T follicular helper cell (primary cell): ENCODE measurements at places on chromosomes 12 and 14.
A peak's percentile ranks its signal among the peaks of the same experiment; 100 is the strongest.

DNA sequence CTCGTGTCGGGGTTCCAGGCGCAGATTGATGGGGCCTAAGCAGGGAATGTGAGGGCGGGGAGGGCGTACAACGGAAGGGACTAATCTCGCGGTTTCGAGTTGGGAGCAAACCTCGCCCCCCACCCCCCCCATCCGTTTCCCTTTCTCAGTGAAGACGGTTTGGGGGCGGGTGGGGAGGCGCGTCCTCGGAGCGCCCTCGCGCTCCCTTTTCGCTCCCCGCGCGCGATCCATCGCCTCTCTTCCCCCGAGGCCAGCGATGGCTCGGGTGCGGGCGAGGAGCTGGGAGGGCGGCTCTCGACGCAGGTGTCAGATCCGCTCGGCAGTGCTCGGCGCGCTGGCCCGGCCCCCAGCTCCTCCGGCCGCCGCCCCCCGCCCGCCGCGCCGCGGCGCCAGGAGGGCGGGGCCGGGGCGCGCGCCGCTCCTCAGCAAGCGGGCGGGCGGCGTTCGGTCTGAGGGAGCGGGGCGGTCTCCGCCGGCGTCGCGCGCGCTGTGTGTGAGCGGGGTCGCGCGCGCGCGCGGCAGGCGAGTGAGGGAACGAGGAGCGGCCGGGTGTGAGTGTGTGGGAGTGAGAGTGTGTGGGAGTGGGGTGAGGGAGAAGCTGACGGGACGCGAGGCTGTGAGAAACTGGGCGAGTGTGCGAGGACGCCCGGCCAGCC is at the start of gene RIMKLB:
Gene RIMKLB (plus strand): TSS at position 516 of the 656 bp plus-strand sequence. CDS start 15,876 bp downstream, outside the sequence.
- peak; percentile 66 for DNase-seq

DNA sequence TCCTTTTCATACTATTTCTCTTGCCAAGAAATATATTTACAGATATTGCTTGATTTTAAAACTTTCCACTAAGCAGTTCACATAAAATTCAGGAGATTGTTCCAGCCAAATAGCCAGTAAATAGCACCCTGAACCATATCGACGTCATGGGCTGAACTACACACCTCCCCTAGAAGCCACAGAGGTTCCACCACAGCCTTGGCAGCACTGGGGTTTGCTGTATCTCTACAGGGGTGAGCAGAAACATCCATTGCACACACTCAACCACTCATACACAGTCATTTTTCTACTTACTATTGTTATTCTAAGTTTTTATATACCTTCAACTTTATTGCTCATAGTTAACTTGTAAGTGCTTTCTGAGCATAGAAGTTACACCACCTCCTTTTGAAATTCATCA is 8.1 kb upstream of the EIF2S3B start:
- no peak for DNase-seq

GRCh38 chr12:124904306-124905098 is 9.9 kb downstream of the UBC start:
- no peak for DNase-seq

GRCh38 chr12:27498149-27498548 is 25.9 kb upstream of the PPFIBP1 start:
- DNase-seq: no peak

GRCh38 chr12:1435456-1435855 is 158.9 kb downstream of the FBXL14 start:
- DNase-seq: no peak

DNA sequence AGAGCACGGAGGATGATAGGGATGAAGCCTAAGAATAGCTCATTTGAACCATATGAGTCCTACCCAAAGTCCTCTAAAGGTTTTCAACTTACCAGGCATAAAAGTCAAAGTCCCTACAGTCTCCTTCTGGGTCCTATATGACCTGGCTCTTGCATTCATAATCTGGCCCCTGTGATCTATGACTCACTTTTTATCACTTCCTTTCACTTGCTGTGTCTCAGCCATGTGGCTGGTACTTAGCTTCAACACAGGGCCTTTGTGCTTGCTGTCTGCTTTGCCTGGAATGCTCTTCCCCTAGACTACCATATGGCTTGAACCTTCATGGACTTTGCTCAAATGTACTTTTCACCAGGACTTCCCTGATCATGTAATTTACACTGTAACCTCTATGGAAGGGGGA is 137.6 kb upstream of the TMTC1 start:
- DNase-seq: no peak

DNA sequence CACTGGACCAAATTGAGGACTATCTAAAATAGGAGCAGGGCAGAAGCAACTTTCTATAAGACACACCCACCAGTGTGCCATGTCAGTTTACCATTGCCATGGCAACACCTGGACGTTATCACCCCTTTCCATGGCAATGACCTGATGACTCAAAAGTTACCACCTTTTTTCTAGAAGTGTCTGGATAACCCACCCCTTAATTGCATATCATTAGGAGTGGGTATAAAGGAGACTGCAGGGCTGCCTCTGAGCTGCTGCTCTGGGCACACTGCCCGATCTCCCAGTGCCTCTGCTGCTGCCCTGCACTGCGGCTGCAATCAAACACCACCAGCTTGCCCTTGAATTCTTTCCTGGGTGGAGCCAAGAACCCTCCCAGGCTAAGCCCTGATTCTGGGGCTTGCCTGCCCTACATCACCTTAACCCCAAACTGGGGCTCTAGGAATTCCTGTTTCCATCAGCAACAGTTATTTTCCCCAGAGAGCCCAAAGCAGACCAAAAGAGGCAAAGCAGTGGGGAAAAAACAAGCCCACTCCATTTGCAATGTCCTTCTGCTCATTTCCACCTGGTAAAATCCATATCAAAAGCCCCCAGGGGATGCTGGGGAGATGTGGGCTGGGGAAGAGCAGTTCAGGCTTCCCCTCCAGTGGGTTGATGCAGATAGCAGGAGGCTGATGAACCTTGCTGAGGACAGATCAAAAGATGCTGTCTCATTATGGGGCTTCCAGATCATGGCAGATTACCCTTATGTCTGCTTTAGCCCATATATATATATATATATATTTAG is 129.5 kb upstream of the NCOR2 start:
- DNase-seq: no peak

DNA sequence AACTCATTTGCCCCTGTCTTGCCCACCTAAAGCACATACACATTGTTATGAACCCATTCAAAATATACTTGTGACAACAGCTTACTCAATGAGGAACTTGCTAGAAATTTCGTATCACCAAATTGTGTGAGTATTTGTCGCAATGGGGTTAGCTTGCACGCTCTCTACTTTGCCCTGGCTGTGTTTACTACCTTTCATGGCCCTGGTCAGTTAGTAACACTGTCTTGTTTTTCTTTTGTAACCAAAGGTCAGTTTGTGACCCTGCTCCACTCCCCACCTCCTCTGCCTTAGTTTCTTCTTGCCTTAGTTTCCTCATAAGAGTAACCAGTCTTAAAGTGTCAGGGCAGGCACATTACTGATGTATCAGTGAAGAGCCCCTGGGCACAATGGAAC is 205.8 kb upstream of the EEA1 start:
- no peak for DNase-seq

DNA sequence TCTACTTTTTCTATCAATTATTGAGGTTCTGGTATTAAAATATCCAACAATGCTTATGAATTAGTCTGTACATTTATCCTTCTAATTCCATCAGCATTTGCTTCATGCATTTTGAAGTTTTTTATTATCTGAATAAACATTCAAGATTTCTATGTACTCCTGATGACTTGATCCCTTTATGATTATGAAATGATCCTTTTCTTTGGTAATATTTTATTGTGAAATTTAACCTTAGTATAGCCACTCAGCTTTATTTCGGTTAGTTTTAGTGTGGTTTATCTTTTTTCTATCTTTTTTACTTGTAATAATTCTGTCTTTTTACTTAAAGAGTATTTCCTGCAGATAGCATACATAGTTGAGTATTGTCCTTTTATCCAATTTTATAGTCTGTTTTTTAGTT is 106.6 kb downstream of the SNAPC1 start:
- DNase-seq: no peak

DNA sequence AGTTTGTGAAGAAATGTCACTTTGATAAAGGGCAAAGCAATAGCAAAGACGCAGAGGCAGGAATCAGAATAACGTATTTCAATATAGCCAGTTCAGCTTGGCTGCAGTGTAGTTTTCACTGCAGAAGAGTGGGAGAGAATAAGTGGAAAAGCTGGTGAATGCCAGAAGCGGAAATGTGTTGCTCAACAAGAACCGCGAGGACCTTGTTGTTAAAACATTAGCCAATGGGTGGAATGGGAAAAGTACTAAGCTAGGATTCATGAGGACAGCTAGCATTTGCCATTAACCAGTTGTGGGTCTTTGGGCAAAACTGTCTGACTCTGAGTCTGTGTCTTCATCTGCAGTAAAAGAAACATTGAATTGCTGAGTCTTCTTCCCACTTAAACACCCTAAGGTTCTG is 292.9 kb upstream of the GRIP1 start:
- DNase-seq: no peak
